ENCODE measurements at places on chromosomes 13 and 19. TPM values are rescaled to one million over a fixed set of nuclear protein-coding genes. Genes with fewer than 3 reads are reported as not detected.

GRCh38 chr13:52156724-52157261 lies 2.6 kb downstream of the NEK3 start:
- no peak for DNase-seq
- H3K36me3 ChIP-seq = no peaks in the 10 kb centered on the region
- H3K27ac ChIP-seq = no peak overlapping the region
- peaks cover 6% of the 10 kb centered on the region for H3K4me1 ChIP-seq
- no peak overlapping the region for H3K4me3 ChIP-seq
- no peaks in the 10 kb centered on the region for H3K27me3 ChIP-seq

- H3K27ac ChIP-seq = no peak overlapping the region
- no peaks in the 10 kb centered on the region for H3K27me3 ChIP-seq
- no peaks in the 10 kb centered on the region for H3K4me1 ChIP-seq
Measured at GRCh38 chr13:85567909-85568308, 231.3 kb downstream of the SLITRK6 start.

- H3K4me1 ChIP-seq = peaks cover 15% of the 10 kb centered on the region
- H3K27ac ChIP-seq = no peak overlapping the region
- H3K36me3 ChIP-seq = no peaks in the 10 kb centered on the region
- no peak overlapping the region for H3K4me3 ChIP-seq
- no peak for DNase-seq
Measured at GRCh38 chr13:25898991-25899390, 152.8 kb downstream of the SHISA2 start.

GRCh38 chr13:77986713-77987112 lies 68.1 kb upstream of the EDNRB start:
- DNase-seq = no peak
- no peaks in the 10 kb centered on the region for H3K27me3 ChIP-seq
- H3K36me3 ChIP-seq = no peaks in the 10 kb centered on the region

The NCAN gene
- not detected for total RNA-seq

The PDE4C gene
- not detected for total RNA-seq

The CYP2S1 gene
- total RNA-seq = 0.24 TPM
